LNCaP clone FGC (cell line): ENCODE measurements at places on chromosomes 6 and 20.

GRCh38 chr6:38364127-38364526, 275.6 kb downstream of the BTBD9 start:
- DNase-seq: no peak

GRCh38 chr20:63025534-63026331, 19.0 kb upstream of the BHLHE23 start:
- no peak for DNase-seq

- no peak for DNase-seq
Measured at GRCh38 chr20:17810847-17811627, 111.3 kb downstream of the BANF2 start.

- no peak for DNase-seq
Measured at GRCh38 chr6:33165581-33166258, 26.5 kb downstream of the COL11A2 start.

DNA sequence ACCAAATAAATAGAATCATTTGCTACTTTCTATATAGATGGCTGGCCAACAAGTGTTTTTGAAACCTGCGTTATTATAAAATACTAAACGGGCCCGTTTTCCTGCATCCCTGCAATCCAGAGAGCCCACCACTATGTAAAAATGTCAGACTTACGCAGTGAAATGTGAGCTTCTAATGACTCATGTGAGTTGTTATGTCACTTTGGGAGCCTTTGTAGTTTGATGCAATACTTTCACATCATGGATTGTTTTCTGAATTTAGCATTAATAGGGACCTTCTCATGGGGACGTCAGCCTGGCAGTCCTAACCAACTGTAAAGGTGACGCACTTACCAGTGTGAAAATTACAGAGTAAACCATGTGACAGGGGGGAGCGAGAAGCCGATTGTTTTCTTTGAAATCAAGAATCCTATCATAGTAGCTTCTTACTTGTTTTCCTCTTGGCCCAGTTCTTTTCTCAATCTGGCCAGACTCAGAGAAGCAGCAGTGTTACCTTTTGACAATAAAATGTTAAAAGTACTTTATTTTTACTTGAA, 75.3 kb downstream of the SSR1 start:
- DNase-seq: no peak

DNA sequence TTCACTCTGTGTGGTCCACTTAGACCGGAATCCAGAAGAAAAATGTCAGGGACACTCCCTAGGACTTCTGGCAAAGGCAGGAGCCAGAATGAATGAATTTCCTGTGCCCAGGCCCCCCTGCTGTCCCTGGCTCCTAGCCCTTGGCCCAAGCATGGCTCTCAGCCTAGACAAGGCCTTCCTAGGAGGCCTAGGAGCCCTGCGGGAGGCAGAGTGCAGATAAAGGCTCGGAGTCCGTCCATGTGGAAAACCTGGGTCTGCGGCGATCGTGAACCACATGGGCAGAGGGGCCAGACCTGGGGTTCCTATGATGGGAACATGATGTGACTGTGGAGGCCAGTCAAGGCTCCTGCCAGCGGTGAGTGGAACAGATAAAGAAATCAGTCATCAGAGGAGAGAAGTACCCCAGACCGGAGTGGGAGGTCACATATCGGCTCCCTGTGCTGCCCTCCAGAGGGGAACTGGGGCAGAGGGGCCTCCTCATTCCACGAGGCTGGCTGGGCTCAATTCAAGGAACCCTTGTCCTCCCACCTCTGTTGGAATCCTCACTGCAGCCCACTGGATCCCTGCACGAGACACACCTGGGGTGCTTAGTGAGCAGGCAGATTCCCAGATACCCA, 5.9 kb upstream of the VSTM2L start:
- no peak for DNase-seq

DNA sequence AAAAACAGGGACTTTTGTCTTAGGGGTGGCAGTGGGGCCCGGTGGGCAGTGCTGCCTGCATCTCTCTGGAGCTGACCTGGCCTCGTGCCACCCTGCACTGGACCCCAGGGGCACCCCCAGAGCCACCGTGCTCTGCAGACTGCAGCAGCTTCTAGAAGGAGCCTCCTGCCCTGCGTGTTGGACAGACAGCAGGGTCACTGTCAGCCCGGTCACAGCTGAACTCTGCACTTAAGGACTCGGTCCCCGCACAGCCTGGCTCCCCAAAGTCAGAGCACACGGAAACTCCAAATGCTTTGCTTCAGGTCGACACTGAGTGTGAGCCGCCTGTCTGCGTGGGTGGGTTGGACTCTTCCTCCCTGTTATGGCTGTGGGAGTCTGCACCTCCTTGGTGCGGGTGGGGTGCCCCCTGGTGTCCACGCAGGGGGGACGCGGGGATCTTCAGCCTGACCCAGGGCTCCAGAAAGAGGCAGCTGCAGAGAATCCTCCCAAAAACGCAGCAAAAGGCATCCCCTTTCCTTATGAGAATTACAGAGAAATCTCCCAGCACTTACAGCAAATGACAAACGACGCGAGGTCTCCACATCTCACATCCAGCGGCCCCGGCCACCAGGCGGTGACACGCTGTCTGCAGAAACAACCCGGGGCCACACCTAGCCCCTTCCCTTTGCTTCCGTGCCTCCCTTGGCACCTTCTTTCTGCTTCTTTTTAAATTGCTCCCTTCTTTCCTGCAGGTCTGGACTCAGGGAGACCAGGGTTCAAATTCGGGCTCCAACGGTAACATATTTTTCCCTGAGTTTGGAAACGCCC, 36.3 kb upstream of the DACT2 start:
- DNase-seq: no peak

DNA sequence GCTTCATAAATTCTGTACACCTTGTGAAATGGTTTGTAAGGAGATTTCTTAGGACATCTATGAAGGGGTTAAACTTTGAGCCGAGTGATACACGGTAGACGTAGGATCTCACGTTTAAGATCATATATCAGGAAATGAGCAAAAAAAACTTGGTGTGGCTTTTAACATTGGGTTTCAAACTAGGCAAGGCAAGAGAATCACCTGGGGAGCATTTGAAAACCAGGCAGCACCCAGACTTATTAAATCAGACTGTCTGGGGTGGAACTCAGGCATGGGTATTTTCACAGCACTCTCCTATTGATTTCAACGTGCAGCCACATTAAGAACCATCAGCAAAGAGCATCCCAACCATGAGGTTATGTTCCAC, 26.4 kb downstream of the LY86 start:
- DNase-seq: no peak

GRCh38 chr6:127118298-127119101, at the start of gene RSPO3:
RSPO3 (plus strand) TSS chr6:127118671; CDS start chr6:127119193, 522 bp downstream.
- no peak for DNase-seq

GRCh38 chr20:25036331-25036936, 21.5 kb downstream of the ACSS1 start:
- DNase-seq: no peak

GRCh38 chr20:61644378-61645076, 392.5 kb downstream of the CDH4 start:
- DNase-seq: no peak

DNA sequence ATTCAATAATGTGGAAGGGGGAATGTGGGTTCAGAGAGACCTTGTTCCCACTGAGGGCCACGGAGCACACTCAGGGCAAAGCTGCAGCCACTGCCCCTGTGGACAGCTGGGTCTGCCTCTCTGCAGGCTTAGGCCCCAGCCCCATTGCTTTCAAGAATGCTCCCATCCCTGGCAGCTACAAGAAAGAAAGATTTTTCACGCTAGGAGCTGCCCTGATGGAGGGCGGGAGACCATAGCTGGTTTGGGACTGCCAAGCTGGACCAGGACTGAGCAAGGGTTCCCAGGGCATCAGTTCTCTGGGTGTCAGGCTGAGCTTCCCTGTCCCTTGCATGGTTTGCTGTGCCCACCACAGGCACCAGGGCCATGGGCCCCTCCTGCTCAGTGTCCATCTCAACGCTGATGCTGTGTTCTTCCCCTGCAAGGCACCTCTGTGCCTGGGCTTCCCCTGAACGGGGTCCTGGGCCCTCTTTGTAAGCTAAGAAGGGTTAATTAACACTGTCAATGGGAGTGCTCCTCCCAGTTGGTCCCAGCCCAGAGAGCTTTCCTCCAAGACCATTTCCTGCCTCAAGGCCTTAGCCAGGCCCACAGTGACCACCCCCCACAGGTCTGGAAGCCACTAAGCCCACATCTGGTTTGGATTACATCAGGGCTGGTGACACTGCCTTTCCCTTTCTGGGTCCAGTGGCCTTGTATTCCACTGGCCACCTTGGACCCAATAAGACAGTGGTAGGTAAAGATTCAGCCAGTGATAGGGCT, 8.4 kb downstream of the FOXS1 start:
- DNase-seq: no peak

GRCh38 chr6:5036269-5036668, 32.4 kb upstream of the RPP40 start:
- no peak for DNase-seq

- no peak for DNase-seq
Measured at GRCh38 chr20:63179687-63180568, 36.0 kb downstream of the YTHDF1 start.

- no peak for DNase-seq
Measured at GRCh38 chr6:157941101-157941863, 40.4 kb upstream of the SYNJ2 start.

DNA sequence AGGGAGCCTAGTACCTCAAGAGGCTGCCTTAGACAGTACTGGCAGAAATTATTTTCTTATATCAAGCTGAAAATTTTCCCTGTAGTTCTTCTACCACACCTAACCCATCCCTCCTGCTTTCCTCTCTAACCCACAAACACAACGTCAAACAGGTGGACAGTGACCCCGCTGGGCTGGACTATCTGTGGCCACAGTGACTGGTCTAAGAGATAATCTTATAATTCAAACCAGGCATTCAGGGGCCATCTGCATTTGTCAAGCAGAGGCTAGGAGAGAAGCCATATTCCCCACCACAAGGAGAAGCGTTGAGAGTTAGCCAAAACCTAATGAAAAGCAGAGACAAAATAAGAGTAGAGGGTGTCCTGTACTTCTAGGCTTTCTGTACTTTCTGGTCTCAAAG, 8.2 kb downstream of the HDDC2 start:
- no peak for DNase-seq

DNA sequence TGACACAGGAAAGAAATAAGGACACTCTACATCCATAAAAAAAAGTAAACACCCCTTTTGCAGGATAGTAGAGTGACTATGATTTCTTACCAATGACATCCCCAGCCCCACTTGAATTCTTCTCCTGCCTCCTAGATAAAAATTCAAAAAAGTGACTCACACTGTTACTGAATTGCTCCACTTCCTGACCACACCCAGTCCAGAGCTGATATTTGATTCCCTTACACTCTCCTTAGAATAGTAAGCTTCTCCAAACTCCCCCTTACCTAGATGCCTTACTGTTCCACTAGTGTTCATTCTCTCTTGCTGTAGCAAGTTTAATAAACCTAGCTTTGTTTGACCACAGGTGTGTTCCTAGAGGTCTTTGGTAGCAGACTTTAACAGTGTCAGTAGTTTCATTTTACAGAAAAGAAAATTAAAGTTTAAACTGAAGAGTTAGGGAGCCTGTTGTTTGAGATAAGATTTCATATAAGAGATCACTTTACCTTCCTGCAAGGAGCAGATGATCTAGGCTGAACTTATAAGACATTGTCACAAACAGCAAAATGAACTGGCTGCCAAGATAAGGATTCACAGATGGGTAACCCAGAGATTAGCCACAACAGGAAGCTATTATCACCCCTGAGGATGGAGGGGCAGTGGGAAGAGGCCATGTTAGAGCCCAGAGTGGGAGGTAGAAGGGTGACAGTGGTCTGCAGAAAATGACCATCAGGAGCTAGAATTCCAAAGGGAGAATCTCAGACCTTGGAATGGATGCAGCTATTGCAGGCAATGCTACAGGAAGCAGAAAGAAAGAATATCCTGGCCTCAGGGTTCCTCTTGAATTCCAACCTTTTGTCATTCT, 28.4 kb upstream of the BTN3A2 start:
- DNase-seq: no peak

DNA sequence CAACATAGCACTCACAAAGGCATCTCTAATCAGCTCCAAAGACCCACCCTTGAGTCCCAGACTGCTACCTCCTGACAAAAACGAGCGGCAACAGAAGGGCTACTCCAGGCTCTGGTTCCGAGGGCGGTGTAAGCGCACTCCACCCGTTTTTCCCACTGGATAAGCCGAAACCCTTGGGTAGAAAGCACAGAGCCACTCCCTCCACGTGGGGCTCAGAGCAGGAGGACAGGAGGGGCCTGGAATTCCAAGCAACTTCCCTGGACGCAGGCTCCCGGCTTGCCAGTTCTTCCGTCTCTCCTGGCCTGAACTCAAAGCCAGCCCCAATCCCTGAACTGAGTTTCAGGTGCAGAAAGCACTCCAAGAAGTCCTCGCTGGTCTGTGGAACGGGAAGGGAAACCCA, 7.4 kb downstream of the GMEB2 start:
- no peak for DNase-seq

- DNase-seq: peak; percentile 14
Measured at GRCh38 chr6:7631466-7631865, 41.5 kb downstream of the SNRNP48 start.

DNA sequence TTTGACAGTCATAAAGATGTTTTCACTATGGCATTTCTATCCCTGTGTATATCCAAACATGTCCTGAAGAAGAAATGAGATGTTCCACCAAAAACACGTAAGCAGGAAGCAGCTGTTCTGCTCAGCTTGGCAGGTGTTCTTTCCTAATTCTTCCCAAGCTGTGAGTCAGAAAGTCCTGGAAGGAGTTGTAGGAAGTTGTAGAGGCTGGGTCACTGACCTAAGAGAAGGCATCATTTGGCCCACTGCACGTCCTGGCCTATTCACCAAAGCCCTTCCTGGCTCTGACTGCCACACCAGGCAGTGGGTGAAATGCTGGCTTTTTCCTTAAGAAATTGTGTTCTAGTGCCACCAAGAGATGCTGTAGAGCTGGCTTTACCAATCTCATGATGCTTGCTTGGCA, 40.3 kb downstream of the STX11 start:
- DNase-seq: no peak

- no peak for DNase-seq
Measured at GRCh38 chr6:14040042-14040441, 77.5 kb upstream of the CD83 start.

- DNase-seq: no peak
Measured at GRCh38 chr6:151027936-151028838, 162.7 kb downstream of the MTHFD1L start.

DNA sequence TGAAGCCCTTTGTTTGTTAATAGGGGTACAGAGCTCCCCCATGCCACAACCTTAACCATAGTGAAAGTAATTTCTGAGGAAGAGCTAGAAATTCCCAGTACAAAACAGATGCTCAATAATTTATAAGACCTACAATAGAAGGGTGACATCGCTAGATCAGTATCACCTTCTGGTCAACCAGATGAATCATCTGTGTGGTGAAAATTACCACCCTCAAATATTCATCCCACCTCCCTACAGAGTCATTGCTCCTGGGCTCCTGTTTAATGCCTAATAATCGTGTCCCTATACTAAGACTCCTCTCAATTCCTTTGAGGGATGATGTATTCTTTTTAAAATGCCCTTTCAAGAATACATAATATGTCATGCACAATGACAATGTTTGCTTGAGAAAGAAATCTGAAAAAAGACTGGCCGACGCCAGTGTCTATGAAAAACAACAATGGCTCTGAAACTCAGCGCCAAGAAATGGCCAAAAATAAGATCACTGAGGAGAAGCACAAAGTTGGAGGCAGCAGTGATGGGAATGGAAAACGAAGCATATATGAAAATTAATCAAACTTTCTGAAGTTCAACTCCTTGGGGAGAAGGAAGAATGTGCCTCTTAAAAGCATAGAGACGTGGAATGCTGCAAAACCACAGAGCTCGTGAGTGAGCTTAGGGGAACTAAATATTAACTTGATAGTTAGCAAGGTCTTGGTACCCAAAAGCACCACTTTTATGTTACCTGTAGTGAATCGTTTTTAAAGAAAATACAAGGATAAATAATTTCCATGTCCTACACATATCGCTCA, 11.0 kb upstream of the ADGRF5 start:
- no peak for DNase-seq

- no peak for DNase-seq
Measured at GRCh38 chr20:18324596-18325089, 36.3 kb downstream of the ZNF133 start.
